ENCODE measurements at places on chromosomes 13 and 19. TPM values are rescaled to one million over a fixed set of nuclear protein-coding genes. Genes with fewer than 3 reads are reported as not detected.
A peak's percentile ranks its signal among the peaks of the same experiment; 100 is the strongest.

DNA sequence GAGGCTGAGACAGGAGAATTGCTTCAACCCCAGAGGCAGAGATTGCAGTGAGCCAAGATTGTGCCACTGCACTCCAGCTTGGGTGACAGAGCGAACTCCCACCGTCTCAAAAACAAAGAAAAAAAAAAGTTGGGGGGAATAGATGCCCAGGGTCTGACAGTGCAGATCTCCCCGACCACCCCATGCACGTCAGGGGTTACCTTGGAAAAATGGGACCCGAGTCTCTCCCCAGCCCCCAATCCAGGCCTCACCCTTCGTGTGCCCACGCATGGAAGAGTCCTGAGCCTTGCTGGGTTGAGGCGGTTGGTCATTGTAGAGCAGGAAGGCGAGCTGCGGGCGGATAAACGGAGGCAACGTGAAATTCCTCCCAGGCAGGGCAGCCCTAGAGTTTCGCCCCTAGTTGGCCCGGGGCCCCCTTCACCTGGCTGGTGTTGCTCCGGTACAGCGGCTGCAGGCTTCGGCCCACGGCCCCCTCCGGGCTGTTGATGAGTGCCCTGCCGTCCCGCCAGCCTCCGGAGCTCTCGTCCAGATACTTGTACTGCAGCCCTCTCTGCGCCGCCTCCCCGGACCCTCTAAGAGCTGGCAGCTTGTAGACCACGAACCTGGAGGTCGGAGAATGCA, 588 bp downstream of the DNASE2 start:
- H3K36me3 ChIP-seq: no peaks in the 10 kb centered on the region
- no peaks in the 10 kb centered on the region for H3K27me3 ChIP-seq
- H3K4me3 ChIP-seq: peak overlapping the region; percentile 95
- H3K27ac ChIP-seq: peak overlapping the region; percentile 96
- H3K4me1 ChIP-seq: peaks cover 48% of the 10 kb centered on the region

TDRD12 gene
- polyA plus RNA-seq: not detected

DNA sequence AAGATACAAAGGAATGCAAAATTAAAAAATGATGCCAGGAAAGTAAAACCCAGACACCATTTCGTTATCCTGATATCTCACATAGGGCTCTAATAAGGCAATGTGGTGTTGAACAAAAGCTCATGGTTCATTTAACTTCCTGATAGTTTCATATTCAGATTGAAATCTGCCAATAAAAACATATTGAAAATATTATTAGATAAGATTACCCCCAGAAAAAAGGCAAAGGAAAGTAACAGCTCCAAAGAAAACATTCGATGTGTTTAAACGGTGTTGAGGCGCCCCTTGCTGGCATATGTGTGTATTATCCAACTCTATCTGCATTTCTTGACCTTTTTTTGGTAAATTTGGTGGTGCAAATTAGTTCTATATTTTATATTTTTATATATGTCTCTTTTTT, 75.9 kb downstream of the ESD start:
- no peaks in the 10 kb centered on the region for H3K27me3 ChIP-seq
- H3K4me3 ChIP-seq: no peak overlapping the region
- no peak overlapping the region for H3K27ac ChIP-seq
- peak; percentile 33 for DNase-seq
- H3K36me3 ChIP-seq: peaks cover 20% of the 10 kb centered on the region

GRCh38 chr13:113187263-113187669, 21.2 kb downstream of the PCID2 start:
- H3K36me3 ChIP-seq: peaks cover 19% of the 10 kb centered on the region
- no peak overlapping the region for H3K27ac ChIP-seq
- no peaks in the 10 kb centered on the region for H3K27me3 ChIP-seq
- peaks cover 7% of the 10 kb centered on the region for H3K4me1 ChIP-seq
- H3K4me3 ChIP-seq: no peak overlapping the region

FCHO1 gene
- 20.7 TPM for polyA plus RNA-seq

GRCh38 chr19:7000816-7001215, 20.4 kb downstream of the MBD3L2B start:
- peaks cover 5% of the 10 kb centered on the region for H3K4me1 ChIP-seq
- no peaks in the 10 kb centered on the region for H3K36me3 ChIP-seq
- H3K27me3 ChIP-seq: peaks cover 14% of the 10 kb centered on the region
- no peak overlapping the region for H3K27ac ChIP-seq

NMRK2 gene
- not detected for polyA plus RNA-seq
